ENCODE measurements at places on chromosomes 7 and 10.

- no peak for DNase-seq
Measured at GRCh38 chr10:17425584-17426262, 28.7 kb downstream of the ST8SIA6 start.

DNA sequence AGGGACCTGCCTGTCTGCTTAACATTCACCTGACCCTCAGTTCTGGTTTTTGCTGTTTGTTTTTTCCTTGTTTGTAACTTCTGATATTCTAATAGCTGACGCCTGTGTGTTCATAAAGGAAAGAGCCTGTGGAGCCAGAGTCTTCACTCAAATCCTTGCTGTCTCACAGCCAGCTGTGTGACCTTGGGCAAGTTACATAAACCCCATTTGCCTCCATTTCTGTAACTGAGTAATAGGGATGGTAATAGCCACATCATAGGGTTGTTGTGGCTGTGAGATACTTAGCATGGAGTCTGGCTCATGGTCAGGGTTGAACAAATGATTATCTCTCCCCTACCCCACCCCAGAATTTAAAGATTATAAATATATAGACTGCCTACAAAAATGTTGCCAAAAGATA lies 27.0 kb downstream of the WBP1L start:
- DNase-seq = no peak

GRCh38 chr7:132004529-132004928 lies 448.1 kb upstream of the PODXL start:
- peak; percentile 47 for DNase-seq

DNA sequence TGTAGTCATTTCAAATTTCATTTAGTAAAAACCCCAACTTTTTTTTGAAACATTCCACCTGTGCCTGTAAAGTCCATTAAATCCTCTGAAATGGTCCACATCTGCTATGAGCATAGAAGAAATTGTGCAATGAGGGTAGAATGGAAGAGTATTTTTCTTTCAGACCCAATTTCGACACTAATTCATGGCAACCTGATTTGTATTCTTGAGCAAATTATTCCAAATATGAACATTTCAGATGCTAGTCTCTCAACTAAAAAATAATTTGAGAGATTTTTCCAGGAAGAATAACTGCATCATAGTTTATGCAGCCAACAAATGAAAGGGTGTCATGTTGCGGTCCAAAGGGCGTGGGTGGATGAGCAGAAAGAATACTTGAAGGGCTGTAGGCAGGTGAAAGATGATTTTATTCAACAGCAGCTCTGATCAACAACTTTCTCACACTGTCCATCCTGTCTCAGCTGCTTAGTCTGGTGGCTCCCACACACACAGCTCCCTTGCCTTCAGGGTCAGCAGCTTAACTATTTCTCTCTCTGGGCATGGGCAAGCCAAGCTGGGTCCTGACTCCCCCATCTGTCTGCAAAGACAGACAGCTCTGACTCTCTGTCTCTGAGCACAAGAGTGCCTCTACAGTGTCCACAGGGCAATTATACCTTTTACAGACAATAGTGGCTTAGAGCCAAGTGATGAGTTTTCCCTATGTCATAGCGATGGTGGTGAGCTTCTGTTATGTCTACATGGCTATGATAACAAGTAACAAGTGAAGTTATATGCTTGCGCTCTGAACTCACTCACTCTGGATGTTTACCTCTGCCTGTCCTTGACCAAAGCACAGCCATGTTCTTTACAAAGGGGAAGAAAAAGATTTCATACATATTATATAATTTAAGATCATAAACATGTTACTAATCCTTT lies 11.5 kb downstream of the STEAP2 start:
- no peak for DNase-seq

DNA sequence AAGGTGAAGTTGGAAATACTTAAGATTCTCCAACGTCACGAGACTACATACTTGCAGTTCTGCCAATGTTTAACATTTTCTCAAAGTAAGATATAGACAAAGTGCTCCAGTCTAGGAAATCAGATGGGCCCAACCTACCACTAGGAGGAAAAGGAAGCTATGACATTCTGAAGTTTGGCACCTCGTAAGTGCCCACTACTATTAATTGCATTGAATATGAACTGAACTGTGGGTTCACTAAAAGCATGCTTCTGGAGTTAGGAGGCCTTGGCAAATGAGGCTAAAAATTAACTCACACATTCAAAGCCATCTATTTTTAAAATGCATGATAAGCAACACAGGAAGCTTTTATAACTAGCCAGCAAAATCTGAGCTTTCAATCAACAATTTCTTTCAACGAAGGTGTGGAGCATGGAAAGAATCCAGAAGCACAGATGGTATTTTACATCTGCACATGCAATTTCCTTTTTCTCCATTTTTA lies 149.7 kb downstream of the LRRTM3 start:
- DNase-seq = no peak

DNA sequence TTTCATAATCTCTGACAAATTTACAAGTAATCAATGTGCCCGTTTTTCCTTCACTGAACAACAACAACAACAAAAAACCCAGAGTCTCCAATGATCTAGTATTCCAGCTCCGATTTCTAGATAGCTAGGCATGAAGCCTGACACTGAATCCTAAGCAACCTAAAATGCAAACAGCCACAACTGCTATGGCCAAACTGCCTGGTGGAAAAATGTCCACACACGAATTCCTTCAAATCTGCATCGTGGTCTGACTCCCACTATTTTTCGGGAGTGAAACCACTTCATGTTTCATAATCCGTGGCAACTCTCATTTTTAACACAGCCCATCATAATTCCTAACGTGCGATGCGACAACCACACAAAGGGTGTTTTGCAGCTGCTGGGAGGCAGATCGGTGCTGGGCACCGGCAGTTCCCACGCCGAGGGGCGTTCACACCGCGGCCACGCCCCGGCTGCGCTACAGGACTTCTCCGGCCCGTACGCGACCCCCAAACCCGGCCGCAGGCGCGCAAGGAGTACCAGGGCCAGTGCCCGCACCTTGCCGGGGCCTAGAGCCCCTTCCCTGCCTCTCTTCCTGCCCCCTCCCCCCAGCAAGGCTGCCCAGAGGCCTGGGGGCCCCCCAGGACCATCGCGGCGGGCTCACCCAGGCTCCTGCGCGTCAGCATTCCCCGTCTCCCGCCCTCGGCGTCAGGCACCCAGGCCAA lies 814 bp downstream of the RUFY2 start:
- peak; percentile 16 for DNase-seq

DNA sequence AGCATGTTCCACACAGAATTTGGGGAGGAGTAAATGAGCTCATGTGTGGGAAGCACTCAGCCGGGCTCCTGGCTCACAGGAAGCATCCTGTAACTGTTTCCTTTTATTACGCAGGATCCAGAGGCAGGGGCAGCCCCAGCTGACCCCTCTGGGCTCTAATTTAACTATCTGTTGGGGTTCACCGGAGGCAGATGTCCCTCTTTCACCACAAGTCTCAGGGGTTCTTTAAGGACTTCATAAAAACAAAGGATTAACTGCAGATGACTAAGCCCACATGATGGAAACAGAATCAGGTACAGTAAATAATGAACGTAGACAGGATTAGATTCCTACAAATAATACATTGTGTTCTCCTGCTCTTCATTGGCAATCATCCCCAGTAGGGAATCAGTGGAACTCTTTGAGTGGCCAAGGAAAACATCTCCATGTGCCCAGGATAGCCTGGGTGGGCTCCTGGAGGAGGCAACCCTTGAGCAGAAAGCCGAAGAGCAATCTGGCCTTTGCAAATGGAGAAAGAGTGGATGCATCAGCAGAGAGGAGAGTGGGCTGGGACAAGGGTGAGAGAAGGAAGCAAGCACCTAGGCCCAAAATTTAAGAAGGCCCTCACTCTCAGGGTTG lies 24.6 kb downstream of the TBXAS1 start:
- no peak for DNase-seq

- DNase-seq = peak; percentile 94
Measured at GRCh38 chr10:96306516-96306915, 2.3 kb downstream of the DNTT start.

GRCh38 chr10:131730771-131731497 lies 169.9 kb upstream of the PPP2R2D start:
- no peak for DNase-seq

GRCh38 chr7:75045881-75046280 lies 27.7 kb downstream of the RCC1L start:
- peak; percentile 80 for DNase-seq

- DNase-seq = no peak
Measured at GRCh38 chr10:34102237-34102673, 712.8 kb downstream of the PARD3 start.

- DNase-seq = no peak
Measured at GRCh38 chr10:77776487-77776886, 138.9 kb upstream of the KCNMA1 start.

GRCh38 chr7:23242321-23242720 lies 4.3 kb upstream of the GPNMB start:
- no peak for DNase-seq

DNA sequence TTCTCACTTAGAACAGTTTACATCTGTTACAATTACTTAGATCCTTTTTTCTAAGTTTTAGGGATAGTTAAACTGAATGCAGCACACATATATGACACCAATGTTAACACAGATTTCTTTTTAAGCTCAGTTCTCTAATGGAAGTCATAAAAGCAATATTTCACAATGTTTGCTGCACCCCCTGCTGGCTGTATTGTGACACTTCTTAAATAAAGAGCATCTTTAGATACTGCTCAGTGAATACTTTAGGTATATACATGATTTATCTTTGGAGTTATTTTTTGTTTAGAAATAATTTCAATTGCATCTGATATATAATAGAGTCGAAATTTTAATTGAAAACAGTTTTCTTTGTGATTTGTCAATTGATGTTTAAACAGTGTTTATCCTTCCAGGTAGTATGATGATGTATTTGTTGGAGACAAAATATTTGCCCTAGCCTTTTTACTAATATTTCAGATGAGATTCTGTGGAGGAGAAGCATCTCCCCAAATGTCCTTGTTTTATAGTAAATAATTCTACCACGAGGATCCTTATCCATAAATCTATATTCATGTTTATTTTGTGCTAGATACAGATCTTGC lies 174.4 kb downstream of the ST7 start:
- DNase-seq = peak; percentile 79

Data from NCI-H1694 (cell line).